ENCODE measurements at places on chromosomes 7 and 10.
A peak's percentile ranks its signal among the peaks of the same experiment; 100 is the strongest.

DNA sequence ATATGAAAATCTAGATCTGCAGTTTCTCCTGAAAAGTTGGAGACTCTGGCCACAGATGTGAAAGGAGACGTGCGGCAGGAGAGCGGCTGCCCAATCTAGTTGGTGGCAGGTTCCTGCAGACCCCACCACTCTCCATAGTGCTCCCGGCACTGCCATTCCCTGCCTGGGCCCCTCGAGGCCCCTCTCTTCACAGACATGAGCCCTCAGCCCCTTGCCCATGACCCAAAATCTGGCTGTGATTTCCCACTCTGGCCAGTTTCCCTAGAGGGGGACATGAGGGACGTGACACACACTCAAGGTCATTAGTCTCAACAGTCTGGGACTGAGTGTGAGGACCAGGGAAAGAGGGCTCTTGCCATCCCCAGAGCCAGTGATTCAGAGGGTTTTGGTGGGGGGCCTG, 138.7 kb downstream of the PTPN20 start:
- no peak for DNase-seq

DNA sequence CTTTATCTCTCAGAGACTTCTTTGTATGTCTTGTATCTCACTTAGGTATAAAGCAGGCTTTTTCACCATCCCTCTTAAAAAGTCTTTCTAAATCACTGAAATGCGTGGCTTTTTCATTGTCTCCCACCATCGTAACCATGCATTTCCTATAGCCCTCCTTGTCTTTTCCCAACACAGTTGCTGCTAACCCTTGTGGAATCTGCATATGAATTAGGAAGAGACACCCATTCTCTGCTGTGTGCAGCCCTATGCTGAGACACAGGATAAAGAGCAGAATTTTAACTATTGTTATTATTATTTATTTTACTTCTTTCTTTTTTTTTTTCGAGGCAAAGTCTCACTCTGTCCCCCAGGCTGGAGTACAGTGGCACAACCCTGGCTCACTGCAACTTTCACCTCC, 804.3 kb upstream of the COBL start:
- DNase-seq = no peak

DNA sequence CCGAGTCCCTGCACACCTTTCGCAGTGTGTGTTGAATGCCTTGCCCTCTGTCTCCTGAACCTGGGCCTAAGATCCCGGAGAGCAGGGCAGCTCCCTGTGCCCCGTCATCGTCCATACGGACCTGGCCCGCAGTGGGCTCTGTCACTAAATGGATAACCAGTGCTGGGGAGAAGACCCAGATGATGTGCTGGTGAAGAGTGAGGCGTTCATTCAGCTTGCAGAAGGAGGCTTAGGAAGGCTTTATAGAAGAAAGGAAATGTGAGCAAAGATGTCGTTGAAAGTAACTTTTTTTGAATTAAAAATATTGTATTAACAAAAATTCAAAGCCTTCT, 34.4 kb downstream of the PFKFB3 start:
- DNase-seq = no peak

DNA sequence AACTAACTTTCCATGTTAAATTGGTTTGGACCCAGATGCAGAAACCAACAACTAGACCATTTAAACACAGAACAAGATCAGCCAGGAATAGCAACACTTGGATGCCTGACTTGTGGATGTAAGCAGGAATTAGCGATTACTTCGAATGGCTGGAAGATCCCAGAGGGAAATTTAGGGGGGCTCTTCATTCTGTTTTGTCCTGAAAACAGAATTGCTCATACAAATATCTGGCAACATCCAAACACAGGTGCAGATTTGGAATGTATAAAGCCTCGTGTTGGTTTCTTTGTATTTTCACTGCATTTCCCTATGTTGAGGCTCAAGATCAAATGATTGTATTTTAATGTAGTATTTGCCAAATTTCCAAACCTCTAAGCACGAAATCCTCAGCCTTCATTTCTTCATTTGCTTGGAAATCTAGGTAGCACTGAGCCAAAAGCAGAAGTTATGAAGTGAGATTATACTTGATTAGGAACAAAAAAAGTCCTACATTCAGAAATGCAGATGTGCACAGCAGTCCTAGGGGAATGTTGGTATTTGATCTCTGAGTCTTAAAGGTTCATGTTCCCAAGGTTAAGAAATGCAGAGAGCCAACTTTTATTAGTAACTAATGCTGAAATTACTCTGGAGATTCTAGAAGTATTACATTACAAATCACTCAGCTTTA, 248.7 kb upstream of the TCF7L2 start:
- no peak for DNase-seq

DNA sequence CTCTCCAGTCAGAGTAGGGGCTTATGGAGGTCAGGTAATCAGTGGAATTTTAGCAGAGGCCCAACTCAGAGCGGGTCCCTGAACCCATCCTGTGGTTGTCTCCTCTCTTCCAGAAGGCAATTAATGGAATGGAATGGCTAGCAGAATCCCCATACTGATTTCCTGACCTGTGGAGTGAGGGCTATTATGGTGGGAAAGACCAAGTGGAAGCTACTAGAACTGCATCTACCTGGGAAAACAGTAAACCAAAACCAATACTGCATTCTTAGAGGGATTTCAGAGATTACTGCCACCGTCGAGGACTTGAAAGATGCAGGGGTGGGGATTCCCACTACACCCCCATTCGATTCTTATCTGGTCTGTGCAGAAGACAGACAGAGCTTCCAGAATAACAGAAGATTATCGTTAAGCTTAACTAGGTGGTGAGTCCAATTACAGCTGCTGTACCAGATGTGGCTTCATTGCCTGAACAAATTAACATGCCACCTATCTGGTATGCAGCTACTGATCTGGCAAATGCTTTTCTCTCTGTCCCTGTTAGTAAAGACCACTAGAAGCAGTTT, 73.2 kb downstream of the LMBR1 start:
- DNase-seq = no peak

DNA sequence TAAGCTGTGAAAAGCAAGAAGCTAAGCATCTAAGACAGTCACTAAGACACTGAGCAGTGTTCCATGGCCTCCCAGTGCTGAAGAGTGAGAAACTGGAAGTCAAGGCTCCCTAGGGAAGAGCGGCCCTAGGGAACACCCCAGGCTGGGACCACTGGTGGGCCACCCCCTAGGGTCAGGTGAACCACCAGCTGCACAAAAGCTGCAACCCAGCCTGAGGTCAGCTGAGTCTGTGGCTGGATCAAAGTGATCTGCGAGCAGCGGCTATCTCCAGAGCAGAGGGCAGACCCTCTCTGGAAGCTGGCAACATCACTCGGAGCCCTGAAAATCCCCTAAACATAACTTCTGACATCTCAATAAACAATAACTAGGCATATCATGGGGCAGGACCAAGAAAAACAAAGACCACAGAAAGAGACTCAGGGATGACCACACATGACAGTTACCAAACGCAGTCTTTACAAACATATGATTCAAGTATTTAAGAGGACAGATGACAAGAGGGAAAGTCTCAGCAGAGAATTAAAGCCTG, 125.8 kb downstream of the DLG5 start:
- no peak for DNase-seq

GRCh38 chr10:21166557-21167287, 269.6 kb upstream of the NEBL start:
- DNase-seq = peak; percentile 42
